ENCODE measurements at places on chromosomes 7 and 10.

- DNase-seq, result no peak
These were observed 1.1 kb downstream of the RSU1 start for GRCh38 chr10:16816171-16816570.

- DNase-seq, result peak; percentile 34
These were observed 87.8 kb downstream of the CHRM2 start for GRCh38 chr7:136956232-136956631.

GRCh38 chr10:72340510-72341261 is 14.0 kb downstream of the DNAJB12 start:
- peak; percentile 34 for DNase-seq

- no peak for DNase-seq
These were observed 53.3 kb downstream of the NT5C2 start for GRCh38 chr10:103139803-103140202.

GRCh38 chr7:26625286-26625685 is 239.1 kb downstream of the SKAP2 start:
- DNase-seq, result no peak

GRCh38 chr7:15566476-15566875 is 4.7 kb upstream of the AGMO start:
- no peak for DNase-seq

DNA sequence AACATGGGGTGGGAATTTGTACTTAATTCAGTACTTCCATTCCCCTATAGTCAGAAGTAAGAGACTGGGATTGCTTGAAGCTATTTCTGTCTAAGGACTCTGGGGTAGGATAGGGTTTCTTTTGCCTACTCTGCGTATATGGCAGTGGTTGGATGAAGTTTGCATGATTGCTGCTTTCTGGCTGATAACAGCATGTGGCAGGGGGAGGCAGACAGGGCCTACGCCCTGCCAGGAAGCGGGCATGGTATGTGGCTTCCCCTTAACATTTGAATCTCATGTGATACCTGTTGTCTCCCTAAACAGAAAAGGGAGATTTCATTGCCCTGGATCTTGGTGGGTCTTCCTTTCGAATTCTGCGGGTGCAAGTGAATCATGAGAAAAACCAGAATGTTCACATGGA is 57.1 kb downstream of the TACR2 start:
- DNase-seq, result no peak

DNA sequence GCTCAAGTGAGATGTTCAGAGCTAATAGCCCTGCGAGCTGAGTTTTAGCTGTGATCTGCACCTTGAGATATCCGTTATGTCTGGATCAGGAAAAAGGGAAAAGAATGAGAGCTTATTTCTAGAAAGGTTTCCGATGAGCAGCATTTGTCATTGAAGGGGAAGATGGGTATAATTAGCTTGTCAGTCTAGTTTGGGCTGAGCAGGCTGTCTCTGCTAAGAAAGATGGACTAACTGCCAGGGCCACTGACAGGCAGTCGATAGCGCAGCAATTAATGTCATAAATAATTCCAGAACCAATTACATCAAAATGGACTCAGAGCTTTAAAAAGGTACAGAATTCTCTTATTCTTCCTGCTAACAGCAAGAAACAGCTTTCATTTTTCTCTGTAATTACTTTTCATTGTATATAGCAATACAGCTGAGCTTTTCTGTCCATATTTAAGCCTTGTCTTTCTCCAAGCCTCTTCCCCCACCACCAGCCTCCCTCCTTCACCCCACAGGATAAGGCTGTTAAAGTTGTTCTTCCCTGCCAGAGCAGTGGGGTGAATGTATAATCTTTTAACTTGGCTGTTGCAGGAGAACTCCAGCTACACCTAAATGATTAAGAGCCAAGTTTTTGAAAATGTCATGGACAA is 1006.5 kb downstream of the KCNMA1 start:
- DNase-seq, result no peak

Measured in fibroblast of gingiva (primary cell).